ENCODE measurements at places on chromosomes 5 and 9. TPM values are rescaled to one million over a fixed set of nuclear protein-coding genes. Genes with fewer than 3 reads are reported as not detected.

DNA sequence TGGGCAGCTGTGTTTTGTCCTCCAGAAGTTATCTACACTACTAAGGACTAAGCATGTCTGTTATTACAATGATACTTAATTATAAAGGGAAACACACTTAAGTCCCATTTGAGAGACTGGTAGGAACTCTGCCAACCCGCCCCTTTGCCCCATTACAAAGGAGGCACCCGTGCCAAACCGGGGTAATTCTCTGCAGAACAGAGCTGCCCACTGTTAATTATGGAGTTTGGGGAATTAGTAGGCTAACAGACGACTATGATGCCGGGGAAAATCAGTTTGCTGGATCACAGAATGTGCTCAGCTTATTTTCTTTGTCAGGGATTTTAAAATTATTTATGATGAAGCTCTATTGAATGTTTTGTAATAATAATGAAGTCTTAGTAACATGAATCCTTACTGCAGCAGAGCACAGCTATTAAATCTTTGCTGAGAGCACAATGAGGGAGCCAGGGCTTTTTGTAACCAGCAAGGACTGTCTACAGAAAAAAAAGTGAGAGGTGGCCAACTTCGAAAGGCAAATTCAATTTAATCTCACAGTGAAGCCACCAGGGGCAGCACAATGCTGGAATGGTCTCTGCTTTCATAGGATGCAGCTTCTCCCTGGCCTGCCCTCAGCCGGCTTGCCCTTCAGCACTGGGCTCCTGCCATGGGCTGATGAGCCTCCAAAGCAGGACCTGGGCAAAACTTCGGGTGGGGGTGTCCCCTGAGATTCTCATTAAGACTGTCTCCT lies 134.5 kb downstream of the GNAQ start:
- no peak for DNase-seq

GRCh38 chr5:93044859-93045666 lies 536.0 kb downstream of the NR2F1-AS1 start:
- no peak for DNase-seq

DNA sequence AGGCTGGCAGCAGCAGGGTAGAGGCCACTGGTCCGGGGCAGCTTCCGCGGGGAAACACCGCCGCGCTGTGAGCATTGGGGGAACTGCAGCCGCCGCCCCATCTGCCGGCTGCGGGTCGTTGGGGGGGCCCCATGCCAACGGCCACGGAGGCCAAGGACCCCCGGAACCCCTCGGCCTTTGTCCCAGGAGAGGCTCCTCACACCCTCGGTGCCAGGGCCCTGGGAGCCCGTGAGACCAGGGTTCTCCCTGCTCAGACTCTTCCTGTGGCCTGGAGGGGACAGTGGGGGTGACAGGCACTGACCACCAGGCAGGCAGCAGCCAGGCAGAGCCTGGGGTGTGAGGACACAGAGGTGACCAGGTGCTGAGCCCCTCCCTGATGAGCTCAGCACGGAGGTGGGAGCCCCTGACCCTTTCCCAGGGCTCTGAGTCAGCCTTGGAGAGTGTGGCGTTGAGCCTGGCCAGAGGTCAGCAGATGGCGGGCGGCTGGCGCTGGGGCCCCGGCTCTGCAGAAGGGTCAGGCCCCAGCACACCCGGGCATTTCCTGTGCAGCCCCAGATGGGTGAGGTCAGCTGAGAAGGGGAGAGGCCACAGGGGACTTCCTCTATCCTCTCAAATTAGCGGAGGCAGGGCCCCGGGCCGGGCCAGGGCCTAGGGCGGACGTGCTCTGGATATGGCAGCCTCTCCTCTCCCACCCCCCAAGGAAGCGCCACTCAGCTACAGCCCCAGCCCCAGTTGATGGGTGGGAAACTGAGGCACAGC lies 17.9 kb upstream of the EGFL7 start:
- peak; percentile 93 for DNase-seq

DNA sequence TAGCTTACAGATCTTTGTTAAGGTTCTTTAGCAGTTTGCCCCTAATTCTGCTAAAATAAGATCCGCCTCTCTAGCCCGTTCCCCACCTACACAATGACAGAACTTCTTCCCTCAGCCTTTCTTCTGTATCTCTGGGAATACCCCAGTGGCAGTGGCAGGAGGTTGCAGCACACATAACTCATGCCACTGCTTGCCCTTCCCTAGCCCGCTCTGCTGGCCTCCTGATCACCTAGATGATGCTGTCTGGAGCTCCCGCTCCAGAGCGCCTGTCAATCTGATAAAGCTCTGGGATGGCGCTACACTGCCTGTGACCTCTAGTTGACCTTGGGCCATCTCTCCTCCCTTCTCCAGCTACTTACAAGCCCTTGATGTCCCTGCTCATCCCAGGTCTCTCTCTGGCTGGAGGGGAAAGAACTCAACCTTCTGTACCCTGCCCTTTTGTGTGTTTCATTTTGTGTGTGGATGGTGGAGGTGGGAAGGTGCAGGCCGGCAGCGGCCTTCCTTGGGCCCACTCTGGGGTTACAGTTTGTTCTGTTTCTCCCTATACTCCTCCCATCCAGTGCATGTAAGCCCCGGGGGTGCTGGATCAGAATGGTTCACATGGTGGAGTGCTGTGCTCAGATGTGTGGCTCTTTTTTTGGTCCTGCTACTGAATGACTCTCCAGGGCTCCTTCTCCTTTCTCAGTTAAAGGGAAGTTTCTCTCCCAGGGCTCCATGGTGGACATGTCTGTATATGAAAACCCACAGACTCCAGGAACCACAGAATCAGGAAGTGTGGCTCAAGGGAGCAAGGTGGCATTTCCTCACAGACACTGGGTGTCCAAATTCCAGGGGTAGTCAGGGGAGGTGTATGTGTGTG lies 29.1 kb downstream of the MTX3 start:
- DNase-seq: no peak

- DNase-seq: no peak
Measured at GRCh38 chr9:5951686-5952211, 61.1 kb downstream of the MLANA start.

DNA sequence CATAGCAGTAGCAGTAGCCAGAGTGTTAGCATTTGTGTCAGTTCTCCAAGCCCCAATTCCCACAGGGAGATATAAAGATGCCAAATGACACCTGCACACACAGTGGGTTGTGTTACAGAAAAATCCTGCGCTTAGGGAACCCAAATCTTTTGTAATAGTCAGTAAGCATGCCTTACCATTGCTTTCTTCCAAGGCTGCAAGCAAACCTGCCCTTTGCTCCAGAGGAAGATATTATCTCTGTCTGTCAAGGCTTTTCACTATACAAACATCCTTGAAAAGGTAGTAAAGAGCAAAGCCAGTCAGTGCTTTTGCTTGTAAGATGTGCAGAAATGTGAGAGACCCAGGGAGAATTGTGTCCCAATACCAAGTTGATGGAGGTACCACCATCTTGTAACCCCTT lies 2.9 kb downstream of the ANKDD1B start:
- DNase-seq: no peak

Gene PCDHB8
- total RNA-seq: 3.5 TPM

Gene SPOCK1
- total RNA-seq: 100 TPM
